Activated CD4-positive, alpha-beta T cell treated with anti-CD3 and anti-CD28 coated beads, Interleukin-2, amount 50 U/mL, for 48 hours (primary cell): ENCODE measurements at places on chromosomes 3 and 15.

DNA sequence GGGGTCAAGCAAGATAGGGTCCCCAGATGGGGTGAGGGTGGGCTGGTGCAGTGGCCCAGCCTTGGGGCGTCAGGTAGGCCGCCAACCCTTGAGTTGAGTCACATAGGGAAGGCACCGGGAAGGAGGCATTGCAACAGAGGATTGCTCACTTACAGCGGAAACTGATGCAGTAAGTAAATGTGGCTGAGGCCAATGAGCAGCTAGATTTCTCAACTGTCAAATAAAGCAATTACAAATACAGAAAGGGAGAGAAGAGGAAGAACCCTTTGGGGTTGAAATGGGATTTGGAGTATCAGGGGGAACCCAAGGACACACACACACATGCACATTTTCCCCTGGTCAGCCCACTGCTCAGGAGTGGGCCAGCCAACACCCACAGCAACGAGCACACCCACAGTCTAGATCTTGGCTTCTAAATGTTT is 44.0 kb downstream of the CHSY1 start:
- no peak for DNase-seq

GRCh38 chr15:52801748-52802085 is 11.6 kb upstream of the ONECUT1 start:
- DNase-seq, result no peak

GRCh38 chr3:141411251-141411771 is 43.0 kb downstream of the ZBTB38 start:
- DNase-seq, result peak; percentile 33

DNA sequence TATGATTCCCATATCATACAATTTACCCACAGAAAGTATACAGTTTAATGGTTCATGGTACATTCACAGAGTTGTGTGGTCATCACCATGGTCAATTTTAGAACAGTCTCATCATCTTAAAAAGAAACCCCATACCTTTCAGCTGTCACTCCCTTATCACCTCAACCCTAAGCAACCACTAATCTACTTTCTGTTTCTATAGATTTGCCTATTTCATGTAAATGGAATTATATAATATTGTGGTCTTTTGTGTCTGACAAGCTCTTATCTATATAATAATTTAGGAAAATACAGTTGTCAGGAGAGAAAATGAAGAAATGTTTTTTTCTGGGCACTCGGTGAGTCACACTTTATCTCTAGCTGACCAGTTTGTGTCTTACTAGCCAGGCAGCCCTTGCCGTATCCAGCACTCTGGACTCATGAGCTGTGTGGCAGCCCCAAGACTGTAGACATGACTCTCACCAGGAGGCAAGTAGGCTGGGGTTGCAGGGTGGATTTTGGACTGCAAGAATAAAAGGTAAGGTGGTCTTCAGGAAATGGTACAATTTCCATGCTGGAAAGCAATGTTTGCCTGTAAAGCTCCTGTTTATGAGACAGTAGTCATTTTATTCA is 234.6 kb downstream of the THRB start:
- no peak for DNase-seq

DNA sequence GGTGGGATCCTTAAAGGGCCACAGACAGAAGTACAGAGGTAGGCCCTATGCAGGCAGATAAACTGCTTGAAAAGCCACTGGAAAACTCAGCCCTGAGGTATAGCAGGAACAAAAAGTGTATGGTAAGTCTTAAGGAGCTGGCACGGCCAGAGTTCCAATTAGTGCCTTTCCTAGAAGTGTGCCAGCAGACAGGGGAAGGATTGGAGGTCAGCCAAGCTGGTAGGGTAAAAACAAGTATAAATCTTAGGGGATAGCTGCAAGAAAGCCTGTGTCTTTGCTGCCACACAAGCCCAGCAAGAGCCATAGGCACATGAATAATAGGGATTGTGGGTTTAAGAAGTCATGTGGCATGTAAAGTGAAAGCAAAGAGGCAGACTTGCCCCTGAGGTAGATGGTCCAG is 582.5 kb downstream of the PLOD2 start:
- no peak for DNase-seq

- DNase-seq, result no peak
These were observed 92.0 kb downstream of the IGSF11 start for GRCh38 chr3:118942671-118943070.

GRCh38 chr15:34628577-34629152 is 45.2 kb upstream of the GOLGA8B start:
- DNase-seq, result no peak

- DNase-seq, result peak; percentile 11
These were observed 123.4 kb downstream of the ATP10A start for GRCh38 chr15:25739687-25740121.

- no peak for DNase-seq
These were observed 3.8 kb downstream of the PLD1 start for GRCh38 chr3:171806200-171807128.

DNA sequence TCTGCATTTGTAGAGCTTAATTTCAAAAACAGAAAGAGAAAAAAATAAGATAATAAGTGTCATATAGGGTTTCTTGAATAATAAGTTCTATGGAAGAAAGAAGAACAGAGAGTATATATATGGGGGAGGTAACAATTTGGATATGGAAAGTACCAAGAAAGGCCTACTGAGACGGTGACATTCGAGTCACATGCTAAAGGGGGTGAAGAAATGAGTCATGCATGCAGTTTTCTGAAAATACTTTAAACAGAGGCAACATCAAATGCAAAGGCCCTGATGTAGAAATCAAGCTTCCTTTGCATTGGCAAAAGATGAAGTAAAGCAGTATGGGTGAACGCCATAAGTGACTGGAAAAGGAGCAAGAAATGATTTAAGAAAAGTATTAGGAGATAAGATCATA is 371.6 kb upstream of the ZNF385D start:
- DNase-seq, result no peak

GRCh38 chr3:194300936-194301335 is 50.2 kb downstream of the CPN2 start:
- DNase-seq, result no peak

- no peak for DNase-seq
These were observed 304.8 kb downstream of the EPHB1 start for GRCh38 chr3:135099734-135100355.

DNA sequence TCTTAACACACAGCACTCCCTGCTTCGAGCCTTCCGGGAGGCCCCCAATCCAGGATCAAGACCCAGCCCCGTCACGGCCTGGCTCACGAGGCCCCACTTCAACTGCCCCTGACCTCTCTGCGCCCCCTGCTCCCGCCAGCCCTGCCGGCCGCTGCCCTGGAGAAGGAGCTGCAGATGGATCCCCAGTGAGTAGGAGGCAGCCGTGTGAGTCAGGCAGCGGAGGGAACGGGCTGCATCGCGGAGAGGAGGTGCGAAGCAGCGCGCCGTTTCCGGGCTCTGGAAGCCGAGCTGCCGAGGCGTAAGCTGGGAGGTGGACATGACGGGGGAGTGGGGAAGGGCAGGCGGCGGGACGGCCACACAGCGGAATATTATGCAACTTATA is 133.4 kb downstream of the TPRA1 start:
- DNase-seq, result peak; percentile 36

- no peak for DNase-seq
These were observed 341.3 kb upstream of the DPPA4 start for GRCh38 chr3:109678600-109678999.

DNA sequence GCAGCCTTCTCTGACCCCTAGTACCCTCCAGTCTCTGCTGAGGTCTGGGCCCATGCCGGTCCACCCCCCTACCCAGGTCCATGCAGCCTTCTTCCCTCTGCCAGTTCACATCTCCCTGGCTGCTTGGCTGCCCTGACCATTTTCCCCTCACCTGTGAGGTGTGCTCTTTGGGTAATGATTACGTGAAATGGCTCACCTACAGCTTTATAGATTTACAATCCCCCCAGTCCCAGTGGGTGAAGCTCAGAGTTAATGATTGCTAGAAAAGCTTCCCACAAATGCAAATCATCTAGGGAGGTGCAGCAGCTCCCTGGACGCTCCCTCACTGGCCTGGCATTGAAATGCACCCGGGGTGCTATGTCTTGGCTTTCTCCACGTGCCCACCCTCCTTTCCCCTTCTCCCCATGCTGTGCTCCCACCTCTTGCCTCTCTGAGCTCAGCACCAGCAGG is 18.7 kb downstream of the PAQR5 start:
- no peak for DNase-seq

- peak; percentile 69 for DNase-seq
These were observed 396 bp downstream of the INO80 start for GRCh38 chr15:41115652-41116115.

GRCh38 chr3:64667138-64667537 is 20.7 kb downstream of the ADAMTS9 start:
- DNase-seq, result no peak

DNA sequence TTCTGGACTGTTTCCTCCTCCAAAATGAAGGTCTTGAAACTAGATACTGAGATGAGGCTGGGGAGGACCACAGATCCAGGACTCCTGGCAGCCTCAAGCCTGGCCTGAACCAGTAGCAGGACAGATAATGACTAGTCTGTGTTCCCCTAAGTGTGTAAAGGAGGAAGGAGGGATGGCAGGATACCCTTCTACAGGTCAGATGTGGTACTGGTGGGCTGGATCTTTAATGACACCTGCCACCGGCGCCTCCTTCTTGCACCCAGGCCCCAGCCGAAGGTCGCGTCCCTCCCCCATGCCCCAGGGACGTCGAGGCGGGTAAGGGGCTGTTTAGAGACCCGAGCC is 556 bp downstream of the USP19 start:
- no peak for DNase-seq

DNA sequence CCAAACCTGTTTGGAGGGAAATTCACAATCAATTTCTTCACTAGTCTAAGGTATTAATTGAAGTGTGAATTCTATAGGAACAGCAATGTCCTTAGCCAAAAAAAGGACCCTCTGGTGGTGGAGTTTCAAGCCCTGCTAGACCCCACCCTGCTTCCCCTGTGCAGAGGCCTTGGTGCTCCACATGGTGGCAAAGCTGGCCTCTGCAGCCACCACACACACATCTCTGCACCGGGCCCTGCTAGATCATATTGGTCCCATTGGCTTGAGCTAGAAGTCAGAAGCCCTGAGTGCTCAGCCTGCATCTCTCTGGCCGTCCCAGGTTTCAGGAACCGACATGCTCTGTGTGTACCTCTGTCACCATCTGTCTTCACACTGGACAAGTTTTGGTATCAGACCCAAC is 220.9 kb upstream of the TRIM42 start:
- DNase-seq, result no peak

- no peak for DNase-seq
These were observed 62.6 kb downstream of the OSBPL10 start for GRCh38 chr3:31918179-31919150.

DNA sequence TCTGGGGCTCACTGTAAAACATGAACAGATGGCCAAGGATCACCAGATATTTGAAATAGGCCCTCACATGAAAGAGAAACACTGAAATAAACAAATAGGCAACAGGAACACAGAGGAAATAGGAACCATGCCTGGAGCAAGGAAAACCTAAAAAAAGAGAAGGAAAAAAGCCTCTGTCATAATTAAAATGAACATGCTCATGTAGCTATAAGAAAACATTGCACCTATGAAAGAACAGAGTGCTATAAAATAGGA is 102.4 kb downstream of the RAB11A start:
- DNase-seq, result no peak

DNA sequence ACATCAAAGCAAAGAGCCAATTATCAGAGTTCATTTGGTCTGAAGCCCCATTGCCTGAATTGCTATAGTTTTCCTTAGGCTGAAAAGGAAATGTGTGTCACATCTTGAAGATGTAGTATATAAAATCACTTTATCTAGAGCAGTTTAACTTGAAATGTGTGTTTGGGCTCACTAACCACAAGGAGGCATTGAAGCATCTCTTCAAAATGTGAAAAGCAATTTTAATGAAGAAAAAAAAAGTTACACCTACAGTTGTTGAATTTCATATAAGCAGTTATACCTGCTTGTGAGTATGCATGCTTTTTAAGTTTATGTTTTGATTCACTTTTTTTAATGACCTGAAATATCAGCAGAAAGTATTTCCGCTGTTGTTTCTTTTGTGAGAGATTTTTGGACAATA is 129.3 kb downstream of the IQCH start:
- DNase-seq, result no peak

- DNase-seq, result no peak
These were observed 1.6 kb upstream of the MEIS2 start for GRCh38 chr15:37101980-37102304.

DNA sequence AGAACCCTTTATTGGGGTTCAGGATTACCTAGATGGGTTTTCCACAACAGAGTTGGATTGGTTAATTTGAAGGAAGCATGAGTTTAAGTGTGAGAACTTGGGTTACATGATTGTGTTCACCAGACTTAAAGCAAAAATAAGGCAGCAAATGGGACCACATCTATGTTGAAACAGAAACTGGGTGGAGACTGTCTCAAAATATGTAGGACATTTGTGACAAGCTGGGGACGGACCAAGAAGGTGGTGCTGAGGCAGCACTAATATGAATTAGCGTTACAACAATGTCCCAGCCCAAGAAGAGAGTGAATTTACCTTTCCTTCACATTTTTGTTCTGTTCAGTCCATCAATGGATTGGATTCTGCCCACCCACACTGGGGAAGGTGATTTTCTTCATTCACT is 866 bp upstream of the AADACL2 start:
- no peak for DNase-seq

GRCh38 chr3:58646503-58646902 is 20.1 kb downstream of the FAM3D start:
- no peak for DNase-seq

DNA sequence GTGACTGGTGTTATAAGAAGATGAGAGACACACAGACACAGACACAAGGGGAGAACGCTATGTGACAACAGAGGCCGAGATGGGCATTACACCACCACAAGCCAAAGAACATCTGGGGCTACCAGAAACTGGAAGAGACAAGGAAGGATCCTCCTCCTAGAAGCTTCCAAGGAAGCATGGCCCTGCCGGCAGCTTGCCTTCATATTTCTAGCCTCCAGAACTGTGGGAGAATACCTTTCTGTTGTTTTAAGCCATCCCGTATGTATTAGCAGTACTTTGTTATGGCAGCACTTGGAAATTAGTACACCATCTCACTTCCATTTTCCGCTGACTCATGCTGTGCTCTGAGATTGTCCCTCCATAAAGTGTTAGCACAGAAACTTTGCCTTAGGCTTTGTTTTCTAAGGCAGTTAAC is 38.7 kb upstream of the CA12 start:
- DNase-seq, result no peak

- no peak for DNase-seq
These were observed 12.5 kb downstream of the GSK3B start for GRCh38 chr3:120081719-120082118.

- no peak for DNase-seq
These were observed 59.0 kb downstream of the EPHB3 start for GRCh38 chr3:184620475-184621119.

- no peak for DNase-seq
These were observed 139.6 kb downstream of the RBPMS2 start for GRCh38 chr15:64635499-64636495.

GRCh38 chr3:53493963-53494791 is at the start of gene CACNA1D:
Gene CACNA1D (plus strand): TSS chr3:53494611. CDS start chr3:53495167, 556 bp downstream.
- DNase-seq, result peak; percentile 22

DNA sequence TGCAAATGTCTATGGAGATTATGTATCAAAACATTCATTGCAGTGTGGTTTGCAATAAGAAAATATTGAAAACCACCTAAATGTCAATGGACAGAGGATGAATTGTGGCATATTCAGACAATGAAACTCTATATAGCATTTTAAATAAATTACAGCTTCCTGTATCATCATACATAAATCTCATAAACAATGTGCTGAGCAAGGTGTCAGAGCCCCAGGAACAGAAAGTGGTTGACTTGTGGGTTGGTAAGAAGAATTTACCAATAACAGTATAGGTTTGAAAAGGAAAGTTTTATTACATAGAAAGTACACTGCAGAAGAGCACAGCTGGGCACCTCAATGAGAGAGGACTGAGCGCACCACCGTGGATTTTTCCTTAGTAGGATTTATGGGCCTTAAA is 75.2 kb downstream of the ZMAT3 start:
- no peak for DNase-seq

GRCh38 chr15:40936234-40936708 is 7.1 kb downstream of the DLL4 start:
- no peak for DNase-seq
